ENCODE measurements at places on chromosomes 2 and 18.

DNA sequence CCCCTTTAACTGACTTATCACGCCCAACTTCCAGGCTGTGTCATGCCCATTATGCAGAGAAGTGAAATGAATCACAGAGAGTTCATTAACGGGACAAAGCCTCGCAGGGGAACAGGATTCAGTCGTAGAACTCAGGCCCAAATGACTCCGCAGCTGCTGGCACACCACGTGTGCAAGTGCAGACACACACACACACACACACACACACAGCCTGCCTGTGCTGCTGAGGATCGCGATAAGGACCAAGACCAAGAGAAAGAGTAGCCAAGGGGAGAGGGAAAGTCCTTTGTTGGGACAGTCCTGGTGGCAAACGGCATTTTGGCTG lies 90.0 kb upstream of the TAF1B start:
- peak; percentile 95 for DNase-seq

GRCh38 chr2:166519391-166519962 lies 25.4 kb upstream of the SCN7A start:
- no peak for DNase-seq

DNA sequence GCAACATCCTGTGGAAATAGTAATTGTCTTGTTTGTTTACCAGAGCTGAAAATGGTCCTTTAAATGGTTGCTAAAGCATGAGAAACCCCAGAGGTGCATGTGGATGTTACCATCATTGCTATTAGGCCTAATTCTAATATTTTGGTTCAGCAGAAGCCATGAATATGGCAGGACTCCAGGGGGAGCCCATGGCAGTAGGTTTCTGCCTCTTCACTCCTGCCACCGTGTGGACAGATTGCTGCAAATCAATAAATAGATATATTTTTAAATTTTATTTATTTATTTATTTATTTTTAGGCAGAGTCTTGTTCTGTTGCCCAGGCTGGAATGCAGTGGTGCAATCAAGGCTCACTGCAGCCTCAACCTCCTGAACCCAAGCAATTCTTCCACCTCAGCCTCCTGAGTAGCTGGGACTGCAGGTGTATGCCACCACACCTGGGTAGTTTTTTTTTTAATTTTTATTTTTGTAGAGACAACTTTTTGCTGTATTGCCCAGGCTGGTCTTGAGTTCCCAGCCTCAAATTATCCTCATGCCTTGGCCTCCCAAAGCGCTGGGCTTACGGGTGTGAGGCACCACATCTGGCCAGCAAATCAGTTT lies 54.9 kb upstream of the CAPN13 start:
- peak; percentile 90 for DNase-seq

GRCh38 chr2:27956888-27957287 lies 66.4 kb downstream of the BABAM2 start:
- DNase-seq, result peak; percentile 81

DNA sequence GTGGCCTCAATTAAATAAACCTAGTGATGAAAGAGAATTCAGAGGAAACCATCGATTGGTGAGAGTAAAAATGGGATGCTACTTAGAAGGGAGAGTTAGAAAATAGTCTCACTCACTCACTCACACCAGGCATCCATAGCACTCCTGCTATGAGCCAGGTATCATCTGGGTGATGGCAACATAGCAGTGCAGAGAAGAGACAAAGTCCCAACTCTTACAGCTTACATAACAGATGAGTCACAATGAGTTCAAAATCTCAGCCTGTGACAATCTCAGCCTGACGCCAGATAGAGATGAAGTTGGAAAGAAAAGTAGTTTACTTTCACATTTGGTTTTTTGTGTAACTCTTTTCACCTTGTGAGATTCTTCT lies 55.4 kb upstream of the THOC1 start:
- DNase-seq, result no peak

GRCh38 chr2:237896507-237896892 lies 37.1 kb downstream of the RAMP1 start:
- no peak for DNase-seq

DNA sequence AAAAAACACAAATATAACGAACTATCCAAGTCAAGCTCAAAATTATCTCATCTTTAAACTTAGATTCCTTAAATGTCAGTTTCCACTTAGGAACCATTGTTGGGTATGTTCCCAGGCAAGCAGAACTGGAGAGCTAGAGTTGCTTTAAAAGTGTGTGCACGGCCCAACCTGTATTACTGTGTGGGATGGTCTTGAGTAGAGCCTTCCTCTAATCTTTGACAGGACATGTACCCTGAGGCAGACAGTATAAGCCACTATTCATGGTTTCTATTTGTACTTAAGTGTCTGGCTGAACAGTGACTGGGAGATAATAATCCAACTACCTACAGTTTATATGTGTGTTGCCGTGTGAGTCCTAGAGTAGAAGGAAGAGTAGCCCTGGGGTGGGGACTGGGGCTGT lies 239.7 kb downstream of the GPD2 start:
- DNase-seq, result no peak

GRCh38 chr18:51751901-51752300 lies 554.4 kb upstream of the MEX3C start:
- DNase-seq, result no peak

DNA sequence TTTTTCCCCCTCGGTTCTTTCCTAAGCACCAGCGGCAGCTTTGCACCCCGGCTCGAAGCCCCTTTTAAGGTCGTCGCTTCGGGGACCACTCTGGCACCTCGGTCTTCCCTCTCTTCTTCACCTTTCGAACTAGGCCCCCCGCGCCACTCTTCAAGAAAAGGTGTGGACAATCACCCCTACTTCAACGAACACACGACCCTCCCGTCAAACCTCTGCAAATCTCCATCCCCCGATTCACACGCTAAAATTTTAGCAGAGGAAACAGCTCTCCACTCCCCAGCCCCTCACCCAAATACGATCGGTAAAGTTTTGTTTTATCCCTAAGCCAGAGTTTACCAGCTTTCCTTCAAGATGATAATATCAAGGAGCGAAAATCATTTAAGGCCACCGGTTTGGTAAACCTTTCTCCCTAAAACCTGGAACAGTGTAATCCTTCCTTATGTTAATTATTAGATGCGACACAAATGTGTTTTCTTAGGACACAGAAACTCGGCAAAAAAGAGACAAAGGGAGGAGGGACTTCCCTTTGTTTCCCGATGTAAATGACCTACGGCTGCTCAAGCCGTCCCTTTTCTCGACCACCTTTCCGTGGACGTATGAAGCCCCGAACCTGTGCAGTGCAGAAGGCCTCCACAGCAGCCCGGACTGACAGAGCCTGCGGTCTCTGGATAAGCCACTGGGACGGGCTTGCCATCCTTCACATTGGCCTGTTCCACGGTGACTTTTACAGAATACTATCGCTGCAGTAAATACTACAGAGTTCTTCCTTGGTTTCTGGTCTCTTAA lies 85.2 kb downstream of the RBMS1 start:
- no peak for DNase-seq

DNA sequence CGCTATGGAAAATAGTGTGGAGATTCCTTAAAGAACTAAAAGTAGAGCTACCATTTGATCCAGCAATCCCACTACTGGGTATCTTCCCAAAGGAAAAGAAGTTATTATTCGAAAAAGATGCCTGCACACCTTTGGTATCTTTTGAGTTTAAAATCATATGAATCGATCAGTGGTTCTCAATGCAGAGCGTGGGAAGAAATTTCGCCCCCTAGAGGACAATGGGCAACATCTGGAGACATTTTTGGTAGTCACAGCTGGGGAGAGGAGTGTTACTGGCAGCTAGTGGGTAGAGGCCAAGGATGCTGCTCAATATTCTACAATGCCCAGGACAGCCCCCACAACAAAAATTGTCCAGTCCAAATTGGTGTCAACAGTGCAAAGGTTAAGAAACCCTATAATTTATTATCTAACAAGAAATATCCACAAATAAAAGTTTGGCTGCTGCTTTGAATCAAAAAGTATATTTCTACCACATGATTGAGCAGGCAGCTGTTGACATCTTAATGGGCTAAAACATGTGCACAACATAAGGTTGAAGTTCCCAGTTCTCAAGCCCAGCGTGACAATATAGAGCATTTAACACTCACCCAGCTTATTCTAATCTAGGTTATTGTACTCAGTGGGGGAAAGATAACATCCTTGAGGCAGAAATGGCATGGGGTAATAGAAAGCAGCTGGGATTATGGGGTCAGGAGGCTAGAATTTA lies 425.7 kb downstream of the LRATD1 start:
- DNase-seq, result peak; percentile 22

- no peak for DNase-seq
Observed at GRCh38 chr2:133680343-133681049, 112.2 kb upstream of the NCKAP5 start.

GRCh38 chr2:214730800-214731407 lies 78.6 kb downstream of the BARD1 start:
- no peak for DNase-seq

DNA sequence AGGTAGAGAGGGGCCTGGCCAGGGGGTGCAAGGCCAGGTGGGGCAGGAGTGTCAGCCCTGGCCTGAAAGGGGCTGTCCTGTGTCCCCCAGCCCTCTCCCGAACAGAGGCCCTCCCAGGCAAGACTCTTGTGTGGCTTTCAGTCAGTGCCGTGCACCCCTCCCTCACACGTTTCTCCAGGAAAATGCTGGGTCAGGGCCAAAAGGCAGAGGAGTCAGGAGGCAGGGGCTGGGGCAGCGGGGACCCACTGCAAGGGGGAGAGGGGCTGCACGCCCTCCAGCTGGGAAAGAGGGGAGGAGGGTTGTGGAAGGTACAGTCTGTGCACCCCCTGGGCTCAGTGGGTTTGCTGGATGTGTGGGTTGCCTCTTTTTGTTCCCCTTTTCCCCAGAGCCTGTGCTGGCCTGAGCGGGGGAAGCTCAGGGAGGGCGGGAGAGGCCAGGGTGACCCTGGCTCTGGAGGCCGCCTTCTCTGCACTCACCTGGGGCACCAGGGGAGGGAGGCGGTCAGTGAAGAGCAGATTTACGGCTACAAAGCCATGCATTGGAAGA lies 4.1 kb downstream of the KCNF1 start:
- no peak for DNase-seq

DNA sequence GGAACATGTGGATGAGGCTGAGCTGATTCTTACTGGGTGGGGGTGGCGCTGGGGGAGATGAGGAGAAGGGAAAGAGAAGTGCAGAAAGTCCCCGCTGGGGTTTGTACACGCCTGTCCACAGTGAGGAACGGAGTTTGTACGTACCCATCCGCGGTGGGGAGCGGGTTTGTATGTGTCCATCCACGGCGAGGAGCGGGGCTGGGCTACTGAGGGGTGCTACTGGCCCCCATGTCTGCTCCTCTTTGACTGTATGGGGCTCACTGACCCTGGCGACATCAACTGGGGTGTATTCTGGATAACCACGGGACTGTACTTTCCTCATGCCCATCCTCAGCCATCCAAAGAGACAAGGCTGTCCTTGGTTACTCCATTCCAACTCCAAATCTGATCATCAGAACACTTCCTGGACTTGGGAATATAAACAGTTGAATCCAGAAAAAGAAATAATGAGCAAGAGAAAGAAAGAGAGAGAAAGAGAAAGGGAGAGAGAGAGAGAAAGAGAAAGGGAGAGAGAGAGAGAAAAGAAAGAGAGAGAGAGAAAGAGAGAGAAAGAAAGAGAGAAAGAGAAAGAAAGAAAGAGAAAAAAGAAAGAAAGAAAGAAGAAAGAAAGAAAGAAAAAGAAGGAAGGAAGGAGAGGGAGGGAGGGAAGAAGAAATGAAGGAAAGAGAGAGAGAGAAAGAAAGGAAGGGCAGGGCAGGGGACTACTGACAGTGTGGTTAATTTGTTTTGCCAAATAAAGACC lies 21.0 kb downstream of the MAL start:
- DNase-seq, result no peak

- no peak for DNase-seq
Observed at GRCh38 chr2:144475044-144475443, 44.9 kb downstream of the ZEB2 start.

GRCh38 chr2:202763916-202764315 lies 107.7 kb downstream of the ICA1L start:
- DNase-seq, result no peak

DNA sequence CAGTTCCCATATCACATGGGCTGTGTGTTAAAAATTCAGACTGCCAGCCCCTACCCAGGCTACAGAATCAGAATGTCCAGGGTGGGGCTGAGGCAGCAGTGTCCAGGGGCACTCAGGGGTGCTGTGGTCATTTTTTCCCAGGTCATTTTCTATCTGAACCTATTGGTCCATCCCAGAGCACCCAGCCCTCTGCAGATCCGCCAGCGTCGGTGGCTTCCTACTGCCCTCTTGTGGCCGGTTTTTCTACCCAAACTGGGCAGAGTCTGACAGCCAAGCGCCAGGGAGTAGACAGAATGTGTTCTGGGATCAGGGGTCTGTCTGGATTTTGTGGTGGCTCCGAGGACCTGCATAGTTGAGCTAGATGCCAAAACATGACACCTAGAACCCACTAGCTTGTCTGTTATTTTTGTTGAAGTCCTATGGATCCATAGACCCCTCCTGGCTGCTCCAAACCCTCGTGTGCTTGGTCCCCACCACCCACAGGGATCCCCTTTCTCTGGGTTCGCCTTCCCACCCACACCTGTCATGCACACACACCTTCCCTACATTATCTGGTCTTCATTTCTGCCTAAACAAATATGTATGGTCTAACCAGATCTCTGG lies 34.1 kb upstream of the RMDN2 start:
- peak; percentile 87 for DNase-seq

DNA sequence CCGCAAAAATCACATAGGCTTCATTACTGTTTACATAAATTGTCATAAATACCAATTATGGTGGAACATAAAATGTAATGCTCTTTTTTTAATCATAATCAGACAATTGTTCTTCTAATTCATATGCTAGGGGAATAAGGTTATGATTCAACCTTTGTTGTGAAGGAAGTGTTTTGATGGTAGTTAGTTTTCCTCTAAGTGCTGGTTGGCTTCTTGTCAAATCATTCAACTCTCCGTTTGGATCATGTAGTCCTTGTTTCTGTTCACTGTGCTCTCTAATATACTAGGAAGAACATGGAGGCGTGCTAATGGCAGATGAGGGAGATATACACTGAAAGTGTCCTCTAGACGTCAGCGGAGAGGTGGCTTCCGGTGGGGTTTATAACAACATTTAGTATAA lies 1938.0 kb upstream of the PIK3C3 start:
- no peak for DNase-seq

GRCh38 chr18:36321658-36322407 lies 24.3 kb downstream of the FHOD3 start:
- DNase-seq, result peak; percentile 27

DNA sequence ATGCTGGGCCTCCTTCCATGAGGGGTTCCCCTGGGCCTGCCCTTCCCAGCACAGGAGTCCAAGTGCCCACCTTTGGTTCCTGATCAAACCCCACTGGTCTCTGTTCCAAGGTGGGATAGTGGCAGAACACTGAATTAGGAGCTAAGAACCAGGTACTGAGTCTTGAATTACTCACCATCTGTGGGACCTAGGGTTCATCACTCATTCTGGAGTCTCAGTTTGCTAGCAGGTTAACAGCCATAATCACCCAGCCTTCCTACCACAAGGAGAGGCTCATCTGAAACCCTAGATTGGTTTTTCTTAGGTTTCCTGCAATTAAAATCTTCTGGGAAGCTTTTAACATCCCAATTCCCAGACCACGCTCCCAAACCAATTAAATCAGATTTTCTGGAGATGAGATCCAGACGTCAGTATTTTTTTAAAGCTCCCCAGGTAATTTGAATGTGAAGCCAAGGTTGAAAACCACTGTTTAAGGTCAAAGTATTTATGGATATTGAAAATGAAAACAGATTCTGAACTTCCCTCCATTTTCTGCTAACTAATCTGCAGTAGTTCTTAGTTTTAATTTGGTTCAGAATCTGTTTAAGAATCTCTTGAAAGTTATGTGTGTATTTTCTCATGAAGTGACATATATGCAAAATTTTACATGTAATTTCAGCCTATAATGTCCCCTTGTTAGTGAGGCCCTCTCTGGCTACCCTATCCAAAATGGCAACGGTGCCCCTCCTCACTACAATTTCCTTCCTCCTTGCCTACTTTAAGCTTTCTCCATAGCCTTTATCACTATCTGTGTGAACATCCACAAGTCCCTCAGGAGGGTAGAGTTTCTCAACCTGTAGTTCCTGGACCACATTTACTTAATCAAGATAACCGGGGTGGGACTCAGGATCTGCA lies 166.5 kb upstream of the CXCR4 start:
- no peak for DNase-seq

Measured in foreskin fibroblast (primary cell).